ENCODE measurements at places on chromosomes 3 and 15.

- DNase-seq: no peak
Observed at GRCh38 chr3:50275141-50275995, 3.5 kb upstream of the LSMEM2 start.

DNA sequence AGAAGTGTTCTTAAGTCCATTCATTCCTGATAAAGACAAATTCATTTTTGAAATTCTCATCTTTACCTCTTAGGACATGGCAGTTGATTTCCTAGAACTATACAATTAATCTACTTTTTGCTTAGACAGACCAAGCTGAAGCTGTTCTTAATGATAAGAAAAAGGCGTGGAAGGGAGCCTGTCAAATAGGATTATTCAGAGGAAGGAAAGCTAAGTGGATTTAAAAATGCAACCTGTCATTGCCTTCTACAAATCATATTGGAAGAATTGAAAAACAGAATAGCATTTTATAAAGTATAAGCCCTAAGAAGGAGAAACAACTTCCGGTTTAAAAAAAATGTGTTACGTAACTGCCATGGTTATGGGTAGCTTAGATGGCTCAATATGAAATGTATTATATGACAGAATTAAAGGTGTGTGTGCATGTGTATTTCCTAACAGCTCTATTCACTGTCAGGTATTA, 81.2 kb upstream of the RAP2B start:
- no peak for DNase-seq

DNA sequence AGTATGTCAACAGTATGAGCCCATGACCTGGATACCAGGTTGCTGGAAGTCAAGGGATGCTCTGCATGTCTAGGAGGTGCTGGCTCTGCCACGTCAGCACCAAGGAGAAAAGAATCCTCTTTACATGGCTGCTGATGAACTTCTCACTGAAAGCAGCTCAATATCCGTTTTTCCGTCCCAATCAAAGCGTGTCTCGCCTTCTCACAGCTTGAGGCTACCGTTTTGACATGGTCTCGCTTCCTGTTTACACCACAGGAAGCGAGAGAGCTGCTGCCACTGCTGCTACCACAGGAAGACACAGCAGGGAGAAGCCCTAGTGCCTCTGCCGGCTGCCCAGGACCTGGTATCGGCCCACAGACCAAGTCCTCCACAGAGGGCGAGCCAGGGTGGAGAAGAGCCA, 27.3 kb downstream of the STARD5 start:
- no peak for DNase-seq

DNA sequence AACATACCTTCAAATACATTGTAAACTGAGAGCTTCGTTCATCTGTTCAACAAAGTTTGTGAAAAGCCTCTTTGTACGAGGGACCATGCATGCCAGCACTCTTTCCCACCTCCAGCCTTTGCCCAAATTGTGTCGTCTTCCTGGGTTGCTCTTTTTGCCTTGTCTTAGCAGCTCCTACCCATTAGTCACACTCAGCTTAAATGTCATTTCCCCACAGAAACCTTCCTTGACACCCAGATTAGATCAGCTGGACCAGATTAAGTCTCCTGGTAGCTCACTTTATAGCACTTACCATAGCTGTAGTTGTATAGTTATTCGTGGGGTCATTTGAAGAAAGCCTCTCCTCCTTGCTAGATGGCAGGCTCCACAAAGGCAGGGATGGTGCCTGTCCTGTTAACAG, 24.1 kb upstream of the SNRK start:
- DNase-seq: no peak

DNA sequence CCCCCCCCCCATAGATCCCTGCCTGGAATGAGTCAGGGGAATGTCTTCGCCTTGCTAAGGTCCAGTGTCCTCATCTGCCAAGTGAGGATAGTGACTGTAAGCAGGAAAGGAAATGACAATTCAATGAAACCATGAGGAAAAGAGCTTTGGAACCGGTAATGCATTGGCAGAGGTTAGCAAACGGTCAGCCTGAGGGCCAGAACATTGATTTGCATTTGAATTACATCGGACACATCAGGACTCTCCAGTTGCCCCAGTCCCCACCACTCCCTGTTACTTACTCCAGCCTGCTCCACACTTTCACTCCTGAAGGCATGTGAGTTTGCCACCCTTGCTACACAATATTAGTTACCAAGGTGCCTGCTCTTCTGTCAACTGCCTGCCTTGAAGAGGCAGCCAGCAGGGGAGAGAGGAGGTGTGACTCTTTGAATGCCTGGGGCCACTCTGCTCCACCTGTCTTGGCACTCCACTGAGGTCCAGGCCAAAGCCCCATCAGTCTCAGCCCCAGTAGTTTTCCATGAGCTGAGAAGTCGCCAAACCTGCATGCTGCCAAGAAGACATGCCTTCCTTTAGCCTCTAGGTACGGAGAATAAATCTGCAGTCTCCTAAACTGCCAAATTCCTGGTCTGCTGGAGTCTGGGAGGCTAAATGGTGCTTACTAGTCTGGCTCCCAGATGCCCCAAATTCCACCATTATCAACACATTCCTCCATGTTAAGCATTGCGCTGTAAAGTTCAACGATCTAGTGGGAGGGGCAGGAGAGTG, 191.7 kb upstream of the TLE3 start:
- no peak for DNase-seq

DNA sequence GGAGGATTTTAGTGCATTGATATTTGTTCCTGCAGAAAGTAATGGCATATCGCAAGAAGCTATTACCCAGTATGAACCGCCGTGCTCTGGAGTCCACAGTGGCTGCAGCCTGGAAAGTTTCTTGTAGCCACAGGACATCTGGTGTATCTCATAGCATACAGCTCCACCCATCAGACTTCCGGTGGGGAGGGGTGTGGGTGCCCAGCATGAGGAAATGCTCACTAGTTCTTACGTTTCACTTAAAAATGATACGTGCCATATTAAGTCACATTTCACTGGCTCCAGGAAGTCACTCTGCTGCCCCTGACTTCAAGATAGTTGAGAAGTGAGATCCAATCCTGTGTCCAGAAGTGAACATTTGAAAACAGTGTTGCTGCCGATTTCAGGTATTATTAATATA, 990.4 kb downstream of the GBE1 start:
- DNase-seq: no peak

- DNase-seq: no peak
Observed at GRCh38 chr3:189584645-189585044, 46.5 kb upstream of the TP63 start.

Data from frontal cortex (tissue), 4 donors.